ENCODE measurements at places on chromosomes 12 and 14.

GRCh38 chr14:95294834-95295599, 24.7 kb downstream of the CLMN start:
- DNase-seq, result no peak

DNA sequence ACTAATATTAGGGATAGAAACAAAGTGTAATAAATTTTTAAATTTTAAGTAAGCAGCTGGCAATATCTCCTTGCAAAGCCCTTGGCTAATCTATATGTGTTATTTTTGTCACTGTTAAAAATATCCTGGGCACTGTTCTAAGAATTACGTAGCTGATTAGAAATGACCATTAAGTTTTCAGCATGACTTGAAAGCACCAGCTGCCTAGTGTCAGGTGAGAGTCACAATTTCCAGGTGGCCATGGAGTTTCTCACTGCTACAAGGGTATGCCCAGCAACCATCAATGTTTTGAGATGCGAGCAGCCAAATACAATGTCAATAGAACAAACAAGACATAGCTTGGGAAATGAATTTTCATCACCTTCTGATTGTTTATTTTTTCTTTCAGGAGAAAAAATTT, 23.3 kb upstream of the GYS2 start:
- DNase-seq, result no peak

DNA sequence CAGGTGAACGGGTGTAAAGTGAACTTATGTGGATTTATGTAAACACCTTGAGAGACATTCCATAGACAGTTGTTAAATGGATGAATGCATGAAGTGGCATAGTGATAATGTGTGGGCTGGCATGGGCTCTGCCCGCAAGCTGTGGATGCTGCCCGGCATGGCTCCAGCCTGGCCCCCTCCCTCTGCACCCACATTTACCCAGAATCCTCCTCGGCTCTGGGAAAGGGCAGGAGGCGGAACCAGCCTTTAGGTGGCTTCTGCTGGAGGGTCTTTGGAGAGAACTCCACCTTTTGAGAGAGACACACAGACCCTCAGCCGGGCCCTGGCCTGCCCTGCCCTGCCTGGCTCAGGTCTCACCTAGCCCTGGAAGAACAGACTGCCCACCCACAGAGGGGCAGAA, 18.7 kb downstream of the RASAL1 start:
- no peak for DNase-seq

GRCh38 chr12:71449373-71450070, 9.9 kb downstream of the LGR5 start:
- DNase-seq, result no peak

- no peak for DNase-seq
These were observed 173.8 kb downstream of the C12orf75 start for GRCh38 chr12:105504286-105504685.

- DNase-seq, result no peak
These were observed 55.6 kb upstream of the PTHLH start for GRCh38 chr12:28027947-28028724.

DNA sequence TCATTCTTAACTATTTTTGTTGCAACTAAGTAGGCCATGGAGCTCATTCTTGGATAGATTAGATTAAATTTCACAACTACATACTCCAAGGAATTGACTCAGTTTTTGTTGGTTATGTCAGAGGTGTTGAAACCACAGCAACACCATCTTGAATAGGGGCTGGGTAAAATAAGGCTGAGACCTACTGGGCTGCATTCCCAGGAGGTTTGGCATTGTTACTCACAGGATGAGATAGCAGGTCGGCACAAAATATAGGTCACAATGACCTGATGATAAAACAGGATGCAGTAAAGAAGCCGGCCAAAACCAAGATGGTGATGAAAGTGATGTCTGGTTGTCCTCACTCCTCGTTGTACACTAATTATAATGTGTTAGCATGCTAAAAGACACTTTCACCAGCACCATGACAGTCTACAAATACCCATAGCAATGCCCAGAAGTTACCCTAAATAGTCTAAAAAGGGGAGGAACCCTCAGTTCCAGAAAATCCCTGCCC, 20.9 kb downstream of the DMAC2L start:
- no peak for DNase-seq

DNA sequence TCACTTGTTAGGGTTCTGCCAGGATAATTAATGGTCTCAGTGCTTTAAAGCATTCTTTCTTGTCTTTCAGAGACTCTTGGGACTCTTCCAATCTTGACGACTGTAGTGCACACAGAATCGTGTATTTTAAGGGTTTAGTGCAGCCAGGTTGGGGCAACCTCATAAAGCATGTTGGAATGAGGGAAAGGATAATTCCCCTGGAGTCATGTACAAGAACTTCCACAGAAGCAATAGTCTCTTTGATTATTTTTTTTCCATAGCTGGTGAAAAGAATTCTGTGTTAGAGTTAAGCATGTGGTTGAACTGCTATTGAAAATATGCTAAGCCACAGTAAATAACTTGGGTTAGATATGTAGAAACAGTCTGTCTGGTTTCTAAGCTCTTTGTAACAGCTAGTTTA, 246.8 kb upstream of the DAAM1 start:
- DNase-seq, result no peak

- DNase-seq, result peak; percentile 14
These were observed 120.9 kb downstream of the SLC38A6 start for GRCh38 chr14:61101803-61102548.

- DNase-seq, result no peak
These were observed 7.2 kb downstream of the RBMS2 start for GRCh38 chr12:56528846-56529245.

GRCh38 chr14:31949709-31950108, 127.4 kb upstream of the ARHGAP5 start:
- peak; percentile 33 for DNase-seq
